Foreskin keratinocyte (primary cell): ENCODE measurements at places on chromosomes 2 and 18.

DNA sequence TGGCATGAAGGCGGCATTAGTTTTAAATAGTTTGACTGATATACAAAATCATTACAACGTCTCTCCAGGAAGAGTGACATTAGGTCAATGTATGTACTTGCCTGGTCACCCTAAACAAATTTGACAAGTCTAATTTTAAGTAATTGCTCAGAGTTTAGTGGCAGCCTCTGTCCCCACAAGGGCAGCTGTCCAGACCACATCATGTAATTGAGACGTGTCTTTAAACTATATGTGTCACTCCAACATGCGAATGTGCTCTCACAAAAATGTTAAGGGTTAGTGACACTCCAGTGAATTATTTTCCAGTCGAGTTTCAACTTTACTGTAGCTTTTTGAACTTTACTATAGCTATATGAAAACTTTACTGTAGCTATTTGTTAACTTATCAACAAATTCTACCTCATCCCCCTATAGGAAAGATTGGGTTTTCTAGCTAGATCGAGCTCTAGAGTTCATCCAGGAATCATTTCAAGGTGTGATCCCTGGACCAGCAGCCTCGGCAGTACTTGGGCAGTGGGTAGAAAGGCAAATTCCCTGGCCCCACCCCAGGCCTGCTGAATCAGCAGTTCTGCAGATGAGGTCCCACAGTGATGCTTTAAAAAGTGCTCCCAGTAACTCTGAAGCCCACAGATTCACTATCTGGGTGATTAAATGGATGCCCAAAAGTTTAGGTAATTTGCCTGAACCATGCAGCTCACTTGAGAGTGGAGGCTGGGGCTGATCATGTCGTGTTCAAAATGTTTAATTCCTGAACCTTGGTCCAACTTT is 66.4 kb upstream of the POU3F3 start:
- DNase-seq, result no peak

GRCh38 chr2:182208421-182208820 is 218.4 kb downstream of the PDE1A start:
- DNase-seq, result no peak

DNA sequence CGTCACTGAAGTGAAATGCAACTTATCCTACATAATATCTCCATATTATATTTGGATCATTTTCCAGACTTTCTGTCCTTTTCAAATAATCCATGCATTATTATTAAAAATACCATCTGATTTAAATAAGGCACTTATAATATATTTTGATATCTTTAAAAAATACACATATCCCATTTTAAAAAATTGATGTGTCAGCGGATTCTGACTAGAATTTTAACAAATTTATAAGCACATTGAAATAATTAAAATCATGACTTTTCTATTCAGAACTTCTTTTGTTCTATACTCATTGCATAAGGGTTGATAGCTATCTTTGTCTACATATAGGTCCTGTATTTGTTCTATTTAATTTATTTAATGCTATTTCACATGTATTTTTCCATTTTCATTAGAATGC is 199.0 kb upstream of the DSEL start:
- no peak for DNase-seq

DNA sequence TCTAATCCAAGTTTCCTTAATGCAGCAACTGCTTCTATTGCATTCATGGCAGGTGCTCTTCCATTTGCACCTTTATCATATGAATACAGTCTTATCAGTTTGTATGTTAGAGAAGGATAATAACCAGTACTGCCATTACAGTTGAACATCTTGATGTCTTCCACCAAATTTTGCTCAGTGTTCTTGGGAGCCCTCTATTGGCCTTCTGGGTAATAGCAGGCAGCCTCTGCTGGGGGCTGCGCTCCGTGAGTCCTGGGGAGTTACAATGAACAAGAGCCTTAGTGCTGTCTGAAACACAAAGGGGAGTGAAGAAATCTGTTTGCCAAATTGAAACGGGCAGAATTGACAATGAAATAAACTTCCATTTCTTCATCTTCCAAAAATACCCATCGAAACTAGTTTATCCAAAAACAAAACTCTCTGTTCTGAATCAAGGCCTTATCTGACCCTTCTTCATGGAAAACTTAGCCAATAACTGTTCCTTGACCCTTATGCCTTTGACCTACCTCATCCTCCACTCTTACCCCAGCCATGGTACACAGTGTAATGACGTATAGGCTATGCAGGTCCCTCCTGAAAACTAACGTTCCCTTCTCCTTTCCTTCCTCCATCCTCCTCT is 79.9 kb downstream of the ALK start:
- DNase-seq, result no peak
